ENCODE measurements at places on chromosomes 2 and 18.

- no peak for DNase-seq
Observed at GRCh38 chr2:190637281-190637734, 11.6 kb upstream of the NAB1 start.

- no peak for DNase-seq
Observed at GRCh38 chr2:229970406-229970805, 48.1 kb downstream of the FBXO36 start.

DNA sequence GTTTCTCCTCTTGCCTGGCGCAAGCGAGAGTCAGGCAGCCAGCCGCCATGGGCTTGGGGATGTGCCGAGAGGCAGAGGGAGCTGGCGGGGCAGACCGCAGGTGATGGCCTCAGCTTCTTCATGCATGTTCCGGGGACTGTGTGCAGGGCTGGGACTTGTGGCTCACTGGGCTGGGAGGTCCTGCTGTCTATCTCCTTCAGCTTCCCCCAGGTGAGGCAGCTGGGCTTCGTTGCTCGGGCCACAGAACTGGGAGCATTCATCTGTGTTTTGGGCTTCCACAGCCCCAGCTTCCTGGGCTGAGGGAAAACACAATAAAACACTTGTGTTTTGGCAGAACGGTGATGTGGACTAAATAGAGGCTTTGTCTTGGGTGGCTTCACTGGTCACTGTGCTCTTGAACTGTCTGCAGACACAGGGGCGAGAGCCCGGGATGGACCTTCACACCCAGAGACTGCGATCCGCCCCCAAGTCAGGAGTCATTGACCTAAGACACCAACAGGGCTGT is 93.5 kb downstream of the DYSF start:
- no peak for DNase-seq

GRCh38 chr2:201126308-201127151 is 10.6 kb downstream of the CFLAR start:
- no peak for DNase-seq

GRCh38 chr2:99615247-99615771 is 125.5 kb upstream of the REV1 start:
- DNase-seq, result no peak

DNA sequence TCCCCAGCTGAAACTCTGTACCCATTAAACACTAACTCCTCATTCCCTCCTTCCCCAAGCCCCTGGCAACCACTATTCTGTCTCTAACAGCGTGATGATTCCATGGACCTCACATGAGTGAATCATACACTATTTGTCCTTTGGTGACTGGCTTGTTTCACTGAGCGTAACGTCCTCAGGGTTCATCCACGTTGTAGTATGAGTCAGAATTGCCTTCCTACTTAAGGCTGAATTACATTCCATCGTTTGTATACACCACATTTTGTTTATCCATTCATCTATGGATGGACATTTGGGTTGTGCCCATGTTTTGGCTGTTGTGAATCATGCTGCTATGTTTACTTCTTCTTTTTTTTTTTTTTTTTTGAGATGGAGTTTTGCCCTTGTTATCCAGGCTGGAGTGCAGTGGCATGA is 19.6 kb upstream of the CABLES1 start:
- no peak for DNase-seq

- DNase-seq, result no peak
Observed at GRCh38 chr2:98568161-98568956, 40.0 kb downstream of the COA5 start.

DNA sequence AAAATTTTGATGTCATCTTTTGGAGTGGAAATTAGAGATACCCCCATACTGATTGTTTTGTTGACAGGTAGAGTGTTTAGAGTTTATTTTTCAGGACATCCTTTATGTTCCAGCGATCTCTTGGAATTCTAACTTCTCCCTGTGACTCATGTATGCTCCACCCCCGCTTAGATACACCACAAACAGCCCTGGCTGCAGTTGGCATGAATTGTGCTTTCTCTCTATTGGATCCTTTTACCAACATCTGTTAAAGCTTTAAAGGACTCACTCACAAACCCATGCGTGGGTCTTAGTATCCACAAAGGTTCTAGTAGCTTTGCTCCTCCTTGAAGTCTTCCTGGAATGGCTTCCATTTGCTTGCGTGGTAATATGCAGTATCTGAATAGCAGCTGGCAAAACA is 409.5 kb upstream of the POU3F3 start:
- DNase-seq, result no peak

- DNase-seq, result no peak
Observed at GRCh38 chr2:238251331-238251730, 11.5 kb upstream of the HES6 start.

DNA sequence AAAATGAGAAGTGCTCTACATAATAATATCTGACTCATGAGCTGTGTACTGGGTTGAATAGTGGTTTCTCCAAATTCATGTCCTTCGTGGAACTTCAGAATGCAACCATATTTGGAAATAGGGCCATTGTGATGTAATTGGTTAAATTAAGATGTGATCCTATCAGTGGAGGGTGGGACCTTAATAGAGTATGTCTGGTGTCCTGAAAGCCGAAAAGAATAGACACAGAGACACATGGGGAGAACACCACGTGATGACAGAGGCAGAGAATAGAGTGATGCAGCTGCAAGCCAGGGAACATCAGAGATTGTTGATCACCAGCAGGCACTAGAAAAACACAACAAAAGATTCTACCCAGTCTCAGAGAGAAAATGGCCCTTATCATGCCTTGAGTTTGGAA is 310.1 kb downstream of the EXOC6B start:
- no peak for DNase-seq

GRCh38 chr2:150133623-150134022 is 353.8 kb downstream of the RND3 start:
- DNase-seq, result no peak

DNA sequence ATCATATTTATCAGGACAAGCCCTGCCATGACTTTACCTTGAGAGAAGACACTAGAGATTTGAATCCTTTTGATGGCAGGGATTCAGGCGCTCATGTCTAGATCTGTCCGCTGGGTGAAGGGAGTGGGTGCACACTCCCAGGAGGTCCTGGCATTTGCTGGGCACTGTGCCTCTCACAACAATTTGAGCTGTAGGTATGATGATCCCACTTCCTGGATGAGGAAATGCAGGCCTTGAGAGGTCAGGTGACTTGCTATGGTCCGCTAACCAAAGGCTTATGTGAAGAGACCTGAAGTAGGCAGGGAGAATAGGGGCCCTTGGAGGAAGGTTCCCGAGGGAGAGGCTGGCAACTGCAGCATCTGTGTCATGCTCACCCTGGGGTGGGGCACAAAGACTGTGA is 206.1 kb downstream of the HAUS1 start:
- DNase-seq, result no peak

GRCh38 chr2:649426-650342 is 27.5 kb downstream of the TMEM18 start:
- DNase-seq, result no peak

- DNase-seq, result no peak
Observed at GRCh38 chr2:52115750-52116149, 1083.8 kb upstream of the NRXN1 start.

DNA sequence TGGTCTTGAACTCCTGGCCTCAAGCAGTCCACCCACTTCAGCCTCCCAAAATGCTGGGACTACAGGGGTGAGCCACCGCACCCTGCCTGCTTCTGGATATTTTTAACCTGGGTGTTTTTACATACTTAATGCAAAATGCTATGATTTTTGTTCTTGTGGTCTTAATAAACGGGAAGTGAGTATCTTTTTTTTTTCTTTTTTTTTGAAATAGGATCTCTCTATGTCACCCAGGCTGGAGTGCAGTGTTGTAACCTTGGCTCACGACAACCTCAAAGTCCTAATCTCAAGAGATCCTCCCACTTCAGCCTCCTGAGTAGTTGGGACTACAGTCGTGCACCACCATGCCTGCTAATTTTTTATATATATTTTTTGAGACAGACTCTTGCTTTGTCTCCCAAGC is 19.2 kb upstream of the ASXL2 start:
- DNase-seq, result no peak

GRCh38 chr18:63444580-63444979 is 22.3 kb upstream of the VPS4B start:
- no peak for DNase-seq

DNA sequence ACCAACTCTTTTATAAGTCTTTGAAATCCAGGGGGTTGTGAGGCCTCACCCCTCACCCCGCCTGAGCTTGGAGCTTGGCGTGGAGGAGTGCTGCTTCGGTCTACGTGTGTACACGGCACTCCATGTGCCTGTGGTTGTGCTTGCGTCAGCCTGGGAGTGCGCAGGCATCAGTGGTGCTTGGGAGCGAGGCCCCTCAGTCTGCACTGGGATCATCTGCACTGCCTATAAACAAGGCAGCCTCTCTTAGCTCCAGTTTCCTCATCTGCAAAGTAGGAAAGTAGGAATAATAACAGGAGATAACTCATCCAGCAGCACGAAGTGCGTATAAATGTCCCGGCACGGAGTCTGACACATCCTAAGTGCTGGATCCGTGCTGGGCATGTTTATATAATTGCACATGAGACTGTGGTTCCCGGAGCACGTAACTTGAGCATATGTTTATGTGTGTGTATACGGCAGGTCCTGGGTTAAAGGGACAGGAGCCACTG is 1.2 kb downstream of the GYPC start:
- DNase-seq, result peak; percentile 10

DNA sequence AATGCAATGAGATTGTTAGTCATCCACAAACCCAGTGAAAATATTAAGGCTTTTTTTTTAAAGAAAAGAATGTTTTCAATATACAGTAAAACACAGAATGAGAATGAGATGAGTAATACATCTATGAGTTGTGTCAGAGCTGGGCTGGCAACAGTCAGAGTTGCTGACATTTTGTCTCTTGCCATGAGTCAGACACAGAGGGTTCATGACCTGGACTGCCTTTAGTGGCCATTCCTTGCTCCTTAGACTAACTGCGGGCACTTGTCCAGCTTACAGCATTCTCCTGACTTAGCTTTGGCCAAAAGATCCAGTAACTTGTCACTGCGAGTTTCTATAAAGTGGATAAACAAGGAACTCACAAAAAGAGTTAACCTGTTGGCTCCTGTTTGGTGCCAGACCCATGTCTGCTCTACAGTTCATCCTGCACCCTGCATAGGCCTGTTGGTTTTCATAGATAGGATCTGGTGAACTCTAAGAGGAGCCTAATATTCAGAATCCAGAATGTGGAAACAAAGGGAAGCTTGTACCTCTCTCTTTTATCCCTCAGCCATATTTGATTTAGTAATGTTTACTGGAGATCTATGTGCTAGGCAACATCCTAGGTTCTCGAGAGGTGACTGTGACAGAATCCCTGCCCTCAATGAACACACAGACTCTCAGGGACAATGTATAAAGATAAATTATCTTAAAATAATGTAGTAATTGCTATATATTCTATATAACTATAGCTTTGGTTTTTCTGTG is 391.5 kb upstream of the VWC2L start:
- DNase-seq, result no peak

DNA sequence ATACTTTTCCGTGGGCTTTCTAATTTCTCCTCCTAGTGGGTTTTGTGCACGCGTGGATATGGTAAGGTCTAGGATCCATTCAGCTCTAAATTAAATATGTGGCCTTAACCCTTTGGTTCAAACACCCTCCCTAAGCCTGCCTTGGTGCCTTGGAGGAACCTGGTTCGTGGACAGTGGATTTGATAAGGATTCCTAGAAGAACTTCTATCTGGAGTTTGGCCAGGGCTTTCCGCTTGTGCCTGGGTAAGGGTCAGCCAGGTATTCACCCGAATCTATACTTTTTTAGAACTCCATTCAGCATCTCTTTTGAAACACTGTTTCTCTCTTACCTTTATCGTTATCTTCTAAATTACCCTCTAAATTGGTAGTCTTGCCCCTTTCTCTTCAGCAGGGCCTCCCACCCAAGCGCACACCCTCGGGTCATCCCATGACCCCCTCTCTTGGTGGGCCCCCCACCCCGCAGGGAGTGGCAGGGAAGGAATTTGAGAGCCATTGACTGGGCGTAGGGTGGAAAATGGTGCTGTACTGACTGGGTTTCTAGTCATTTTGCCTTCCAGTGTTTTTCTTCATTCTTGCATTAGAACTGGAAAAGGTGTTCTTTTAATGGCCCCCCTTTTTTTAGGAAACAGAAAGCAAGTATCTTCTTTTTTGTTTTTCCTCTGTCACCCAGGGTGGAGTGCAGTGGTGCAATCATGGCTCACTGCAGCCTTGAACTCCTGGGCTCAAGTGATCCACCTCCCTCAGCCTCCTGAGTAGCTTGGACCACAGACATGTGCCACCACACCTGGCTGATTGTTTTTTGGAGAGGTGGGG is 1.8 kb downstream of the SOCS6 start:
- no peak for DNase-seq

- DNase-seq, result no peak
Observed at GRCh38 chr2:70144443-70145143, 46.2 kb downstream of the C2orf42 start.

GRCh38 chr2:233802132-233802815 is 24.1 kb downstream of the MROH2A start:
- no peak for DNase-seq

DNA sequence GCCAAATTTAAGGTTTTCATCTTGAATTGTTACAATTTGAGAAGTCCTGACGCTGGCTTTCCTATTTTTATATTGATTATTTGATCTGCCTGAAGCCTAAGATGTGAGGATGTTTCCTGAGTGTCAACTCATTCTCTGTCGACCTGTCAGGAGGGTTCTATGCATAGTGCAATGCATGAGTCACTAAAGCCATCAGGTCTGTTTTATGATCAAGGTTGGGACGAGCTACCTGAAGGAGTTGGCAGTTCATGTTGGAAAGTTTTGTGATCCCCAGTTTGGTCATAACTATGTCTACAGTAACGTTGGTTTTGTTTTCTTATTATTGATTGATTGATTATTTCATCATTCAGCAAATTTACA is 71.2 kb downstream of the NABP1 start:
- DNase-seq, result no peak

- no peak for DNase-seq
Observed at GRCh38 chr2:110946902-110947301, 173.8 kb upstream of the BCL2L11 start.

DNA sequence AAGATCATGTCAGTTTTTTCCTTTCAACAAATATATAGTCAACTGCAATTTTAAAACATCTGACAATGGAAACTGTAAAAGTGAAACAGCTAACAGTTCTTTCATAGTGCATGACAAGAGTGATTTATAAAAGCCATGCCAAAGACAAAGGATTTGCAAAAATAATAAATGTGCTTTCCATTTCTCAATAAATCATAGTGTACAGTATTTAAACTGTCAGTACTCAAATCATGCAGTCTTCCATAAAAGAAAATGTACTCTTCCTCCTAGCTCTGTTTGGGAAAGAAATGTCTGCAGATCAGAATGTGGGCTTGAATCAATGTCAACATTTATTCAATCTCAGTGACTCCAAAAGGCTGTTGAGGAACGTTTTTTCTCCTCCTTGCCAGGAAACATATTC is 131.7 kb upstream of the PDE1A start:
- DNase-seq, result no peak

GRCh38 chr2:218230882-218231281 is 13.9 kb downstream of the ARPC2 start:
- DNase-seq, result no peak

Measured in DMS 273 treated with DMSO at 0.1 percent for 48 hours (cell line).